ENCODE measurements at places on chromosomes 1 and 21. TPM values are rescaled to one million over a fixed set of nuclear protein-coding genes. Genes with fewer than 3 reads are reported as not detected.

The KRTAP25-1 gene
- total RNA-seq = not detected

The RXFP4 gene
- total RNA-seq = not detected

DNA sequence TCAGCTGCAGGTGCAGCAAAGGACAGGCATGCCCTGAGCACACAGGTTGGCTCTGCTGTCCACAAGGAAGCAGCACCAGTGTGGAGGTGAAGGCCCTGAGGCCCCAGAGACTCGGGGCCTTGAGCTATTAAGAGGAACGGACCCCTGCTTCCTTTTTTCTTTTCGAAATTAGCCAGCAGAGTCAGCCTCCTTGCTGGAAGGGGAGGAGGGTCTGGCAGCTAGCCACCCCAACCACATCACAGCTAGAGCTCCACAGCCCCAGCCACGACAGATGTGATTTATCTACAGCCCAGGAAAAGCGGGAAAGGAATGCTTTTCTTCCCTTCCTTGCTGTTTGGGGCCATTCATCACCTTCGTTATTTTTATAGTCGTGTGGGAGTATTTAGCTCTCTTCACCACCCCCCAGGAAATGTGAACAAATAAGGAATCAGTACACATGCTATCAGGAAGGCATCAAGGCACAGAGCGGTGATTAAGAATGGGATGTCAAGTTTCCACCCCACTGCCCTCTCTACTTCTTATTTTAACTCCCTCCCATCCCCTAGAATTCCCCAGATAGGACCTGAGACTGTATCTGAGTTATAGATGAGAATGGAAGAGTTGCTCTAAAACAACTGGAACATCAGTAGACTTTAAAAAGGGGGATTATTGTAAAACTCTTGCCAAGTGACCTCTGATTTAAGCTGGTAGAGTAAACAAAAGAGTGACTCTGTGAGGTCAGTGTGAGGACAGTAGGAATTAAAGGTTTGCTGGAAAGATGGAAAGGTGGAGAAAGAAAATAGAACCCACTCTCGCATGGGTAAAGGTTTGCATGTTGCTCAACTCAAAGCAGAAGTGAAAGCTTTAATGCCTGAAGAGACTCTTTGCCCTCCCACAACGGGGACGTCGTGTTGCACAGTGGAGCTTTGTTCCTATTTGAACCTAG lies 224.7 kb upstream of the GJB5 start:
- H3K4me1 ChIP-seq = no peaks in the 10 kb centered on the region
- H3K36me3 ChIP-seq = no peaks in the 10 kb centered on the region
- peaks cover 23% of the 10 kb centered on the region for H3K27me3 ChIP-seq
- H3K4me3 ChIP-seq = no peak overlapping the region
- no peak overlapping the region for H3K27ac ChIP-seq

The ADGRB2 gene
- 1.0 TPM for total RNA-seq

GRCh38 chr1:178599087-178599486 lies 86.2 kb downstream of the TEX35 start:
- no peak overlapping the region for H3K4me3 ChIP-seq
- H3K4me1 ChIP-seq = no peaks in the 10 kb centered on the region
- H3K27ac ChIP-seq = no peak overlapping the region
- peaks cover 5% of the 10 kb centered on the region for H3K27me3 ChIP-seq
- no peaks in the 10 kb centered on the region for H3K36me3 ChIP-seq
